ENCODE measurements at places on chromosomes 13 and 19.

DNA sequence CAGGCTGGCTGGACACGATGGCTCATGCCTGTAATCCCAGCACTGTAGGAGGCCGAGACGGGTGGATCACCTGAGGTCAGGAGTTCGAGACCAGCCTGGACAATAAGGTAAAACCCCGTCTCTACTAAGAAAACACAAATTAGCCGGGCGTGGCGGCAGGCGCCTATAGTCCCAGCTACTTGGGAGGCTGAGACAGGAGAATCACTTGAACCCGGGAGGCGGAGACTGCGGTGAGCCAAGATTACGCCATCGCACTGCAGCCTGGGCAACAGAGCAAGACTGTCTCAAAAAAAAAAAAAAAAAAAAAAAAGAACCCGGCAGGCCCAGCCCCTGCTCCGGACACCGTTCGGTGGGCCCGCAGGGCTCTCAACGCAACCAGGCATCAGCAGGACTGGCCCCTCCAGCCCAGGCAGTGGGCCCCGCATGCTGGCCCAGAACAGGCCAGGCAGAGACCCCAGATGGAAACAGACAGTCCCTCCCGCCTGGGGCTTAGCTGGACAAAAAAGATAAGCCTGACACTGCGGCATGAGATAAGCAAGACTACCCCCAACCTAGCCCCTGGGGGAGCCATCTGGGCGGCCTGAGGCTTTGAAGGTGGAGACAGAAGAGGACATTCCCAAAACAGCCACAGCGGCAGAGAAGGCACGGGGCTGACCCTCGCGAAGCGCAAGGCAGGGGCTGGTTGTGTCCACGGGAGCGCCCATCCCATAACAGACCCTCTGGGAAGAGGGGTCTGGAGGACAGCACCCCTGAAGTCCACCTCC, 11.6 kb downstream of the REXO1 start:
- DNase-seq: no peak

- DNase-seq: no peak
These were observed 136.0 kb downstream of the KDM4B start for GRCh38 chr19:5104871-5105351.

- DNase-seq: no peak
These were observed 1.4 kb upstream of the ZNF414 start for GRCh38 chr19:8515317-8515716.

GRCh38 chr13:104733427-104733826, 1667.2 kb upstream of the SLC10A2 start:
- no peak for DNase-seq

DNA sequence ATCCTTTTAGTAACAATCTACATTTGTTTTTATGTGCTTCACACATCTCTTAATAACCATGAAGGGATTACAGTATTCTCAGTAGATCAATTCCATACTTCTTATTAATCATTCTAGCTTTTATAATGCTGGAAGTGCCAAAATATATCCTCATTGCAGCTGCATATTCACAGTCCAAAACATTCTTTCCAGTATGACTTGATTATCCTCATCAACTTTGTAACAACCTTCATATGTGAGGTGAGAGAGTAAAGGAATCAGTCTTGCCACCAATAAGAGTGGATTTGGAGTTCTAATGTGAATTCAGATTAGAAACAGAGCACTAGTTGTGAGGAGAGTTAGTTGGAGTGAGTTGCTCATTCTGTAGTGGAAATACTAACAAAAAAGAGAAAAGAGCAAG, 208.0 kb upstream of the SPRY2 start:
- DNase-seq: no peak

GRCh38 chr13:90455067-90455466, 892.4 kb upstream of the MIR17HG start:
- DNase-seq: no peak
